NCI-H2171 treated with DMSO at 0.1 percent for 48 hours (cell line): ENCODE measurements at places on chromosomes 2 and 18.

- no peak for DNase-seq
Measured at GRCh38 chr2:64727013-64727767, 73.5 kb upstream of the SERTAD2 start.

DNA sequence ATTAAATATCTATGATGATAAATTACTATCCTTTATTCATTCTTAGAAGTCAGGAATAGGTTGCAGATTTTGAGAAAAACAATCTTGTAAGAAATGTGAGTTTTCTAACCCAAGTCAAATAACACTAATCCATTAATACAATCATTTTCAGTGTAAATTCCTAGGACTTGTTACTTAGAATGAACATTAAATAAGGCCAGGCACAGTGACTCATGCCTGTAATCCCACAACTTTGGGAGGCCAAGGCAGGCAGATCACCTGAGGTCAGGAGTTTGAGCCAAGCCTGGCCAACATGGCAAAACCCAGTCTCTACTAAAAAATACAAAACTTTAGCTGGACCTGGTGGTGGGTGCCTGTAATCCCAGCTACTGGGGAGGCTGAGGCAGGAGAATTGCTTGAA is 45.8 kb upstream of the CDKL4 start:
- DNase-seq, result no peak

DNA sequence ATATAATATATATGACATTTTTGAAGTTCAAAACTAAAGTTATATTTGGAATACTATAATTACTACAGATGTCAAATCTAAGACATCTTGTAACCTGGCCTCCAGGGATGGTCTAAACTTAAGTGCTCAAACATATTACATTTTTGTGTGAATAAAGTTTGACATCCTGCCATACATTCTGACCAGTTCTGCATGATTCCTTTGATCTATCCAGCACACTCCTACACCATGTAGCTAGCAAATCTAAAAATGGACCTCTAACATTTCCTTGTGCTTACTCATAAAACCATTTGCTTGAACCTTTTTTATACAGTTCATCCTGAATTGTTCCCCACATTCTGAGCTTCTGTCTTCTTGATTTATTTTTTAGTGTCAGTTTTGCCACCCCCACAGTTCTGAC is 294.3 kb upstream of the ZNF804A start:
- DNase-seq, result no peak

DNA sequence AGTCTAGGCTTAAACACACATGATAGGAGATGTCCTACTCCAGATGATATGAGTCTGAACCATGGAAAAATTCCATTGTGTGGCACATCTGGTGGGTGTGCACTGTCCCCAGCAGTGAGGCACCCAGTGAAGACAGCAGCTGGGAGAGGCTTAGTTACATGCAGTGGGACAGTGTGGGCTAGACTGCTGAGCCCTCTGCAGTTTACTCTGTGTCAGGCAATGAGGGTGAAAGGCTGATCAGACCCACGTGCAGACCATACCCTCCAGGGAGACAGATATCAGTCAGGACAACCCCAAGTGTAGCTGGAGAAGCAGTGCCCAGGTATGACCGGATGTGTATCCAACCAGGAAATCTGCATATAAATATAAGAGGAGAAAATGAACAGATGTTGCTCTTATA is 13.4 kb downstream of the IL37 start:
- DNase-seq, result no peak

DNA sequence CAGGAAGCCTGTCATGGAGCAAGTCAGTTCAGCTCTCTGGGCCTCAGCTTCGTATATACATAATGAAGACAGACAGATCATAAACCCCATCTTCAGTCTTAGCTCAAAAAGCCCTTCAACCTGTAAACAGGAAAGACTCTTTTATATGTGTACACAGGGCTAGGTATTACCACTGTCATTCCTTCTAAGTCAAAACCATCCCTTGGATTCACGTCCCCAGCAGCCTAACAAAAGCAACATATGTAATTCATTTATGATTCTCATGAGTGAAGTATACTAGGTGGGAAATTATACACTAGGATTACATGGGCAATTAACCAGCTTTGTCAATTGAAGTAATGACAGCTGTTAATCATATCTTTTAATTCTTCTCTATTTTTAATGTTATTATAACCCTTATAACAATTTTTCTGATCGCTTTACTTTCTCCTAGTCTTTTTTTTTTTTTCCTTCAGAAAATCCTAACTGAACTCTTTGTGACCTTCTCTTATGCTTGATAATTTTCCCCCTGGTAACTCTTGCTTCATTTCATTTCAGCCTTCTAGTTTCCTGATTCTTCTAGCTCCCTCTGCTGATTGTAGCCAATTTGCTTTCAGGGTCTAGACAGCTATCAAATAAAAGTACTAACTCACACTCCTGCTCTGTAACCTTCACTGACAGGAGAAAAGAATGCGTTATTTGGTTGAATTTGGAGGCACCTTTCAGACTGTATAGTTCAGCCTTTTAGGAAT is 99.7 kb downstream of the RBM43 start:
- peak; percentile 79 for DNase-seq

GRCh38 chr18:13217466-13217961 is 1.0 kb upstream of the LDLRAD4 start:
- DNase-seq, result peak; percentile 16

GRCh38 chr2:147512206-147512605 is 332.6 kb upstream of the ACVR2A start:
- peak; percentile 90 for DNase-seq

DNA sequence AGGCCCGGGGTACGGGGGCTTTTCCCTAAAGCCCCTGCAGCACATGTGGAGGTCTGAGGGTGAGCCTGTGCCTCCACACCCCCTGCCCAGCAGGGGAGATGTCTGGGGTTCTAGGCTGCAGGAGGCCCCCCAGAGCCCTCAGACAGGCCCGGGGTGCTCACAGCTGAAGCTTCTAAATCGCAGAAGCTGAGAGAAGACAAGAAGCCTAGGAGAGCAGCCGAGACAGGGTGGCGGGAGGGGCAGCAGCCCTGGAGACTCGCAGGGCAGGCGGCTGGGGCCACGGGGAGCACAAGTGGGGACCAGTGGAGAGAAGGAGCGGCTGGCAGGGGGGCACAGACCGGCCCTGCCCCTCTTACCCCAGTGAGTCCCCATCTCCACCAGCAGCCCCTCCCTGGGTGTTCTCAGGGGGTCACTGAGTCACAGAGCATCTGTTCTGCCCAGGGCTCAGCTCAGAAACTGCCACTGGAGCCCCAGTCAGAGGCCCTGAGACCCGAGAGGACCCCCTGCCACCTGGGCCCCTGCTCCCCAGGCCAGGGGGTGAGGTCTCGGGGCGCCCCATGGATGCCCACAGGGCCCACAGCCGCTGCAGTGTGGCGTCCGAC is 26.1 kb downstream of the GPC1 start:
- no peak for DNase-seq

DNA sequence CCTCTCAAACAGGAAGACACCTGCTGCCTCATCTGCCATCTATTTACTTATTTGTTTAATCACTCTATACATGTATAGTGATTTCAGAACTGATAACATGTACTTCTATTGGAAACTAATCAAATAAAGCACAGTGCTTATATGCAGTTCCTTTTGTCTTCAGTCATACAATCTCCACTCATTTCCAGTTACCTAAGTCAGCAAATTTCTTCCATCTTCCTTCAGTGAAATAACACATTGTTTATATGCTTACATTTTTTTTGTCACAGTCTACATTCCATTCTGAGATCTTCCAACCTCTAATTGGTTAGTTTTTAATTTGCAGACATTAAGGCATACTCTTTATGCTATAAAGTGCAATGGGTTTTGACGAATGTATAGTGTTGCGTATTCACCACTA is 300.6 kb downstream of the NAPG start:
- DNase-seq, result no peak

GRCh38 chr2:12278217-12278750 is 438.5 kb upstream of the TRIB2 start:
- no peak for DNase-seq

- DNase-seq, result peak; percentile 65
Measured at GRCh38 chr2:27123302-27124150, at the start of gene ABHD1. ABHD1 (plus strand) TSS chr2:27123815; CDS start chr2:27123949, 134 bp downstream.

GRCh38 chr2:230601510-230601909 is 111.1 kb upstream of the CAB39 start:
- DNase-seq, result no peak

DNA sequence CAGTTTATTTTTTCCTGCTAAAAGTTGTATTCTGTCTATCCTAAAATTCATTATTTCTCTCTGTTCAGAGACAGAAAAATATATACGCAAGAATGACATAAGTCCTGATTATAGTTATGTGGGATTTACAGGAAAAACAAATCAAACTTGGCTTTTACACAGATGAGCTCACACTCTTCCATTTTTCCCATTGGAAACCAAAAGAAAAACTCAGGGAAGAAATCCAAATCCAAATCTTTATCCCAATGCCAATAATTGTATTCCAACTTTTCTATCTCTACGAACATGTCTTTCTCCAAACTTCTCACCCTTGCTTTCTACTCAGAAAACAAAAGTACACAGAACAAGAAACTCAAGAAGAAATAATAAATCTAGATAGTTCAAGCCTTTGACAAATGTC is 249.1 kb upstream of the TMEFF2 start:
- DNase-seq, result no peak

DNA sequence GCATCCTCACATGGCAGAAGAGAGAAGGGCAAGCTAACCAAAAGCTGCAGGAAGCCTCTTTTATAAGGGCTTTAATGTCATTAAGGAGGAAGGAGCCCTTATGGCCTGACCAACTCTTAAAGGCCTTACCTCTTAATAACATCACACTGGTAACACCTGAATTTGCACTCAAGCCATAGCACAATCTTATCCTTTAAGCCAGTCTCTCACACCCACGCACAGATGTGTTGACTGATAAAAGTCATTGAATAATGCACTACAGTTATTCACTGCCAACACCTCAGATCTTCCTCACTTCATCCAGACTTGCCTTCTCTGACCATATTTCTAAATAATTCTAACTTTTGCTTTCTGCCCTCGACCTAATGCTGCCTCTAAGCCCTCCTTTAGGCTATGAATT is 516.8 kb downstream of the ADCYAP1 start:
- no peak for DNase-seq

- no peak for DNase-seq
Measured at GRCh38 chr2:45483997-45484396, 127.1 kb downstream of the SRBD1 start.

DNA sequence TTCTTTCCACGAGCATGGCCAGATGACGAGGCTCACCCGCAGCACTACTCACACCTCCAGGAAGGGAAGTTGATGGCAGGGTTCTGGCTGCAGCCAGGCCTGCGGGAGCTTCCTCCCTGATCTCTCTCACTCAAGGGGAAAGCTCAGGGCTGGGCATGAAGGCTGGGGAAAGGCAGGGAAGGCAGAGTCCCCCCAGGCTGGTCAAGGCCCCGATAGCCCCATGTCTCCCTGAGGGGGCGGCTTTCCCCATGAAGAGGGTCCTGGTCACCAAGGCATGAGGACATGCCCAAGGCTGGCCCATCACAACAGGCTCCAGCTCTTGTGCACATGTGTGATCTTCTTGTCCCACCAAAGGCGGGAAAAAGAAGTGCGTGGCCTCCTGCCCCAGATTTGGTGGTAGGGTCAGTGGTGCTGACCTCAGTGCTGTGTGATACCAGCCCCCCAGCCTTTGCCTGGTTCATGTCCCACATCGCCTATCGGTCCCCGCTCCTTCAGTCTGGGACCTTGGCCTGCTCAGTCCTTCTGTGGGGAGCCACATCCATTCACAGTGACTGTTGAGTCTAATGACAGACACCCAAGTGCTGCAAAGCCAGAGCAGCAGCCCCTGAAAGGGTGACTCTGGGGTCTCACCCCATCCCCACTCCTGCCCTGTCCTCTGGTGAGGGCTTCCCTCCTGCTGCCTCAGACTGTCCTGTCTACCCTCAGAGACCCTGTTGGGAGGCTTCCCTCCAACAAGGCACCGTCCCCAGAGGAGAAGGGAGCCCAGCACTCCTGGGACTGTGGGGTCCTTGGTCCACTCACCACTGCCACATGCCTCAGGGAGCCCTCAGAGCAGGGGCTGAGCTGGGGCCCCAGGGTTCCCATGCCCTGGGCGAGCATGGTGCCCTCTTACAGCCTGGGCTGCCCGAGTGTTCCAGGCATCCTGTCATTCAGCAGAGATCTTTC is 49.8 kb upstream of the ALPP start:
- DNase-seq, result no peak

DNA sequence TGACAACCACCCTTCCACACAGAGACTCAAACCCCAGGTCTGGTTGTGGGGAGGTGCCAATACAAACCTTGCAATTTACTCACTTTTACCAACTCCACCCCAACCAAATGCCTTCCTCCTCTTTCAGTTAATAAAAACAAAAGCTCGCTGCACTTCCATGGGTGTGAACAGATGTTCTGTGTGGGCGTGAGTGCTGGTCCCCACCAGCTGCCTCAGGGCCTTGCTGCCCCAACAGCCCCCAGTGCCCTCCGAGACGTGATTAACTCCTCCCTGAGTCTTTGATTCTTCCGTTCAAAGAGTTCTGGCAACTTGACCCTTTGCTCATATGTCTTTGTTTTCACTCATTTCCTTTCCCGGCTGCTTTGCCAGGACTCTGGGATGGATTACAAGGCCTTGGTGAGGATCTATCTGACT is 258.9 kb upstream of the CXCR4 start:
- peak; percentile 74 for DNase-seq

DNA sequence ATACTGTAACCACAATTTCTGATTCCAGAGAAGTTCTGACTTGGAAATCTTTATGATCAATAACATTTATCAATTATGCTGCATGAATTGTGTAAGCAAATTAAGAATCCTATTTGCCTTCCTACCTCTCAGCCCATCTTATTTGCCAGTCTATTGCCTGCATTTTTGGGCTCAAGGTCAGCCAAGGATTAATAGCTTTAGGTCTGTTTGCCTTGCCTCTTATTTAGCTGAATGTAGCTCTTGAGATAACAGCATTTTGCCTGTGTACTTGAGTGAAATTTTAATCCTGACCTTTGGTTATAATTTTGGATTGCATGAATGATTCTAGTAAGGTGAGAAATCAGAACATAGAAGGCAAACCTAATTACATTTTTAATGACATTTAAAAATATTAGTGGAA is 51.2 kb downstream of the MYO3B start:
- DNase-seq, result no peak

DNA sequence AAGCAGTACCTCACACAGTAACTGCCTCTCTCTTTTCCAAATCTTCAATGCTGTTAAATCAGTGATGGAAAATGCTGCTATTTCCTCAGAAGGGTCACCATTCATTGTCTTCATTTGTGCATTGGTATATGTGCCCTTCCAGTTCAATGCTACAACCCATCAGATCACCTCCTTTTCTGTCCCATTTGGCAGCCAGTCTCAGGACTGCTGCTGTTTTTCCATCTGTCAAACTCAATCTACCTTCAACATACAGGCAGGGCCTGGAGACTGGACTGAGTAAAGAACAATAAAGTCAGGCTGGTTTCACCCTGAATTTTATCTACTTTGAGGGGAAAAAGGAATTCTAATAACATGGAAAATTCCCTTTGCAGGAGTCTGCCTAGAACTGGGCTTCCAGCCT is 17.9 kb downstream of the ZNF385B start:
- no peak for DNase-seq

GRCh38 chr2:141301551-141301950 is 829.3 kb downstream of the LRP1B start:
- no peak for DNase-seq

GRCh38 chr18:58251416-58251815 is 207.4 kb downstream of the NEDD4L start:
- no peak for DNase-seq
